Omental fat pad (tissue), 4 donors: ENCODE measurements at places on chromosomes 1 and 21.

DNA sequence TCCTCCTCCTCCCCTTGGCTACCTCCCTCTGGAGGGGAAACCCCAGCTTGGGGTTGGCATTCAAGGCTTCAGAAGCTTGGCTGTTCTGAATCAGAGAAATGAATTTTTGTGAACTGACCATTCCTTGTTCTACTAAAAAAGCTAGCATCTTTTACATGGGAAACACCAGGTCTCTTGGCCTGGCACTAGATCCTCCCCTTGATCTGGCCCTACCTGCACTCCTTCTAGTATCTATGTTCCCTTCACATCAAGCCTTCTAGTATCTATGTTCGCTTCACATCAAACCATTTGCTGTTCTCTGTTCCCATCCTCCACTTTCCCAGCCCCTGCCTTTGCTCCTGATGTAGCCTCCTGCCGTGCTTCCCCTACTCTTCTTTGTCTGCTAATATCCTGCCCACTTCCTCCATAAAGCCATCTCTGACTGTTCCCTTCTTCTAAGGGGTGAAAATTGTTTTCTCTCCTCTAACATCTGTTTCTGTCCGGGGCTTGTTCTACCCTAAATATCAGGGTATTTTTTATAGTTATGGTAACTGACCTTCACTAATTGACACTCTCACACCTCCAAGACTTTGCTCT is 25.8 kb downstream of the FAM151A start:
- no peak for DNase-seq

GRCh38 chr1:214638997-214639396 is 36.0 kb downstream of the CENPF start:
- DNase-seq = no peak

DNA sequence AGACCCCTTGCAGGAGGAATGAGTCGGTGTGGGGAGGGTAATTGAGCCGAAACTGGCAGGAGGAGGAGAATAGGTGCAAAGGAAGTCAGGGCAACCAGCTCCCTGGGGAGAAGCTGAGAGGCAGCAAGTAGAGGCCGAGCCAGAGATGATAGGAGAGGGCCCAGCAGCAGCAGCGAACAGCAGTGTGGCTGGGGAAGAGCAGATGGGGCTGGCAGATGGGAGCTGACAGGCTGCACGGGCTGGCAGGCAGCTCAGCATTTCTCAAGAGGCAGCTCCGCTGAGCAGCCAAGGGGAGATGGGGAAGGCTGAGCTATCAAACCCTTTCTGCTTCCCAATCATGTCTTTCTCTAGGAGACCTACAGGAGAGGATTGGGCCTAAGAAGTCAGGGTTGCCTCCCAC is 158.2 kb downstream of the TRIM33 start:
- DNase-seq = no peak

- no peak for DNase-seq
Observed at GRCh38 chr1:94590203-94591137, 48.9 kb upstream of the F3 start.

DNA sequence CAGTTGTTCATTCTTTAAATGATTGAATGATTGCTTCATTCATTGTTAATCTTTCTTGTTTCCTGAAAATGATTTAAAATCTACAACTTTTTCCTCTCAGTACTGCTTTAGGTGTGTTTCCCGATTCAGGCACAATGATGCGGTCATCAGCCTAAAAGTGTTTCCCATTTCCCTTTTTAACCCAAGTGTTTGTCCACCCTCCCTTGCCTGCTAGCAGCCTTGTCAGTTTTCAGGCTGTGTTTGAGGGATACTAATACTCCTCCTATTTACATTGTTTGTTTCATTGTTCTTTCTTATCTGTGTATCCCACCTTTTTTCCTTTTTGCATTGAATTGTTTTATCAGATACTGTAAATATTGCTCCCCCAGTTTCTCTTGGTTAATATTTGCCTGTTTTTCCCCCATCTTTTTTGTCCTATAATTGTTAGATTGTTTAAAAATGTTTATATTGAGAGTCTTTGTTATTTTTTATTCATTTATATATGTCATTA is 131.1 kb downstream of the KIAA0319L start:
- DNase-seq = no peak

DNA sequence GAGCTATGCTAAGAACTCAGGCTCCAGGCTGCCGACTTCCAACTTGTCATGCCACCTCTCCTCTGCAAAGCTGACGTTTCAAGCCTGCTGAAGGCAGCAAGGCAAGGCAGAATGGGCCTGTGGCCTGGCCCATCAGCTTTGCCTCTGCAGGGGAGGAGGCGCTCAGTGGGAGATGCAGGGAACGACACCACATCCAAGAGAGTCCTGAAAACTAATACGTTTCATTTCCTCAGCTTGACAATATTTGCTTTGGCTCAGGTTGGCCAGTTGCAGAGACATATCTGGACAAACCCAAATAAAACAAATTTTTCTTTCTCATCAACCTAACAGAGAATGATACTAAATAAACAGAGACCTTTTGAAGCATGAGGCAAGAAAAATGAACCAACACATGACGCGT is 35.3 kb downstream of the BEND5 start:
- no peak for DNase-seq

DNA sequence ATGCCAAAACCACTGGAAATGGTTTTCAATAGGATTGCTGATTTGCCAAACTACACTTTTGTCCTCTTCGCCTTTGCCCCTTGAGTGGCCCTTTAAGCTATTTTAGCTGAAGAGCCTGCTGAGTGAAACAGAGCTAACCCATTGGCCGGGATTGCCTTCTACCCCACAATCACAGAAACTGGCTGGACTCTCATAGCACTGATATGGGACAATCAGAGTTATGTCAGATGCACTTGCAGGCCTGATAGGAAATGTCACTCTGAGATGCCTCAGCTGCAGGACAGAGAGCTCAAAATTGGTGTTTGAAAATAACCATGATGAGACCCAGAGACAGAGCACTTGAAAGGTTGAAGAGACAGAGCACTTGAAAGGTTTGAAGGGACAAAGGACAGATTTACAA is 354.4 kb downstream of the BRINP2 start:
- no peak for DNase-seq

DNA sequence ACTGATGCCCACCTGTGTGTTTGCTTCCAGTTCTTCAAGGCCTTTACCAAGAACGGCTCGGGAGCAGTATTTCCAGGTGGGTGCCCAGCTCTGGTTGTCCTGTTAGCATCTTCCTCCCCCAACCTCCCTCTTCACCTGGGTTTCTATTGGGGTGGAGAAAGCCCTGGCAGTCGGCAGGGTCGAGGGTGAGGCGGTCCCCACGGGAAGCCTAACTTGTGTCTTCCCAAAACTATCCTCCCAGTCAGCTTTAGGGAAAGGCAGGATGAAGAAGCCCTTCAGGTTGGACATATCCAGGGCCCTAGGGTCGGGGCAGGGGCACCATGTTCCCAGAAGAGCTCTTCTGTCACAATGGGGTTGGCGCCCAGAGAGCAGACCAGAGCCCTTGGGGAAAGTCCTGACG is 20.6 kb downstream of the QSOX1 start:
- DNase-seq = no peak

DNA sequence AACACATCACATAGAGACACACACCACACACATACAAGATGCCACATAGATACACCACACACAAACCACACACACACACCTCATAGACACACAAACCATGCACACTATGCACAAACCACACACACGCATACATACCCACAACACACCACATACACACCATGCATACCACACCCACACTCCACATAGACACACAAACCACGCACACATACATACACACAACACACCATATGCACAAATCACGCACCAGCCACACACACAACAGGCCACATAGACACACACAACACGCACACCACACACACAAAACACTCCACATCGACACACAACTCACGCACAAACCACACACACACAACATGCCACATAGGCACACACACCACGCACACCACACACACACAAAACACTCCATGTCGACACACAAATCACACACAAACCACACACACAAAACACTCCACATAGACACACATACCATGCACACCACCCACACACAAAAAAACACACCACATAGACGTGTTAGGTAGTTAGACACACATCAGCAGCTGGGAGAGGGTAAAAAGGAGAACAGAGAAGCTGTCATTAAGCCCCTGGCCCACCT is 49.5 kb upstream of the SLC19A1 start:
- DNase-seq = peak; percentile 20
